ENCODE measurements at places on chromosomes 7 and 10.

DNA sequence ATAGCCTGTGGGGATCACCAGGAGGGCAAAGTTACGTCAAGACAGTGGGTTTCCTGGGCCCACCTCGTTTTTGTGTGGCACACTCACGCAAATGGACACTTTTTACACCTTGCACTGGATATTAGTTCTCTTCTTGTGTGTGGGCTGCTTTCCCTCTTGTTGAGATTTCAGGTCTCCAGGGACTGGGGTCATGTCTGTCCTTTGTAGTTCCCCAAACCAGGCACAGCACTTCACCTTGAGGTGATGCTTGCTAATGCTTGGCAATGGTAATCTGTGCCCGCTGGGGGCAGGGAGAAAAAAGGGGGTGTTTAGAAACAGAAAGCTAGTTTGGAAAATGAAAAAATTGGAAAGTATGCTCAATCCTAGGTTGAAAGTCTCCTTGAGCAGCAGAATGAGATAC is 195.3 kb downstream of the PTEN start:
- DNase-seq, result no peak

- DNase-seq, result no peak
These were observed 621.3 kb upstream of the DPP6 start for GRCh38 chr7:153430931-153431330.

DNA sequence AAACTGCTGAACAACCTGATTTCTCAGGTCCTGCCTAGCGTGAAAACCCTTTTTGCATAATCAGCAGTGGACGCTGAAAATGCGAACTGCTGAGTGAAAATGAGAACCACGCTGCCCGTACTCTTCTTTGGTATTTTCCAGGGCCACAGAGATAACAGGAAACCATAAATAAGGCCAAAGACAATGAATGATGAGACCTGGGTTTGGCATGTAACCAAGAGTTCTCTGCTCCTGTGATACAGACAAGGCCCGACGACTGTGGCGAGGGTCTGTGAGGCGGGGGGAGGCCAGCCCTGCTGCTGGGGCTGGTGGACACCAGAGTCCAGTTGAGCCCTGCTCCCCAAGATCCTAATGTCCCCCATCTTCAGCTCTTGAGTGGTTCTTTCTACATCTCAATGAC is 236.0 kb downstream of the WDR11 start:
- no peak for DNase-seq

DNA sequence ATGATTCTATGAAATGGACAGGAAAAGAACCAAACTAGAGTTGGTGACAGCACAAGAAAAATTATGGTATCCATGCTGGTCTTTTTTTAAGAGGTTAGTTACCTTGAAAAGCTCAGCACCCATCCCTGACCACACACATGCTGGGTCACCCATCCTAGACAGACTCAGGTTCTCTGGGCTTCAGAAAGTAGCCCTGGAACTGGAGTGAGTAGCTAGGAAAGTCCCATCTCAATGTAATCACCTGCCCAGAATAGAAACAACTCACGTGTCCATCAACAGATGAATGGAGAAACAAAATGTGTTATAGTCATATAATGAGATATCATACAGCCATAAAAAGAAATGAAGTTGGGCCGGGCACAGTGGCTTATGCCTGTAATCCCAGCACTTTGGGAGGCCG is 37.0 kb downstream of the GSDME start:
- no peak for DNase-seq

GRCh38 chr10:16478801-16479200 is 42.0 kb downstream of the PTER start:
- no peak for DNase-seq

GRCh38 chr7:121366852-121367431 is 29.2 kb downstream of the FAM3C start:
- no peak for DNase-seq

DNA sequence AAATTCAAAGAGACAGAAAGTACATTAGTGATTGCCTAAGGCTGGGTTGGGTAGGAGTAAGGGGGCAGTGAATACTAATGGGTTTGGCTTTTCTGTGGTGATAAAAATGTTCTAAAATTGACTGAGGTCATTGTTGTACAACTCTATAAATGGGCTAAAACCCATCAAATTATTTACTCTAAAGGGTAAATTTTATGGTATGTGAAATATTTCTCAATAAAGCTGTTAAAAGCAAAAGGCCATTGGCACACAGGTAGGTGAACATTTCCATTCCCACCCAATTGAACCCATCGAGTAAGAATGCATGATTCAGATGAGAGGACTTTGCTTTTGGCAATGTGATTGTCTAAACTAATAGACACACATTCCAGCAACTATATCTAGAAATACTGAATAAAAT is 579.4 kb downstream of the GATA3 start:
- no peak for DNase-seq

- DNase-seq, result no peak
These were observed 35.1 kb downstream of the RHOBTB1 start for GRCh38 chr10:60908896-60909295.

DNA sequence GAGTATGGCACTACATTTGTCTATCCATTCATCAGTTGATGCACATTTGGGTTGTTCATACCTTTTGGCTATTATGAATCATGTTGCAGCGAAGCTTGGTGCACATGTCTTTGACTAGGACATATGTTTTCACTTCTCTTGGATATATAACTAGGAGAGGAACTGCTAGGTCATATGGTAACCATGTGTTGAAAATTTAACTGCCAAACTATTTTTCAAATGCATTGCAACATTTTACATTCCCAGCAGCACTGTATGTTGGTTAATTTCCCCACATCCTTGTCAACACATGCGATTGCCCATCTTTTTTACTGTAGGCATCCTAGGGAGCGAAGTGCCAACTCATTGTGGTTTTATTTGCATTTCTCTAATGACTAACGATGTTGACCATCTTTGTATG is 183.4 kb downstream of the PRKCQ start:
- no peak for DNase-seq

GRCh38 chr10:121981346-121981745 is 6.3 kb upstream of the NSMCE4A start:
- DNase-seq, result no peak

DNA sequence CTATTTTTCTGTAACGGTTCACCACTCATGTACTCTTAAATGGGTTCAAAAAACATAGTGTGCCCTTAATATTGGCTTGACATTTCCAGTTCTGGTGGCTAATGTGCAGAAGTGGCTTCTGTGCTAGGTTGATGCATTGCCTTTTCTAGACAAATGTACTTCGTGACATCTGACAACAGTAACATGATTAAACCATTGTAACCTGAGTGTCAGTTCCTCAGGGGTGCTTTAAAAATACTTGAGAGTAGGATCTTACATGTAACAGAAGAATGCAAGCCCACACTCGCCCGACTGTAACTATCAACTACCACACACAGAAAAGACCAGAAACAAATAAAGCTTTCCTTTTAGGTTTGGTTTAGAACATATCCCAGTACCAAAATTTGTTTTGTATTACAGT is 393.4 kb upstream of the NFE2L3 start:
- DNase-seq, result no peak

GRCh38 chr10:79402625-79402946 is 42.8 kb downstream of the ZCCHC24 start:
- no peak for DNase-seq

- DNase-seq, result no peak
These were observed 106.8 kb upstream of the DIP2C start for GRCh38 chr10:796233-796632.

DNA sequence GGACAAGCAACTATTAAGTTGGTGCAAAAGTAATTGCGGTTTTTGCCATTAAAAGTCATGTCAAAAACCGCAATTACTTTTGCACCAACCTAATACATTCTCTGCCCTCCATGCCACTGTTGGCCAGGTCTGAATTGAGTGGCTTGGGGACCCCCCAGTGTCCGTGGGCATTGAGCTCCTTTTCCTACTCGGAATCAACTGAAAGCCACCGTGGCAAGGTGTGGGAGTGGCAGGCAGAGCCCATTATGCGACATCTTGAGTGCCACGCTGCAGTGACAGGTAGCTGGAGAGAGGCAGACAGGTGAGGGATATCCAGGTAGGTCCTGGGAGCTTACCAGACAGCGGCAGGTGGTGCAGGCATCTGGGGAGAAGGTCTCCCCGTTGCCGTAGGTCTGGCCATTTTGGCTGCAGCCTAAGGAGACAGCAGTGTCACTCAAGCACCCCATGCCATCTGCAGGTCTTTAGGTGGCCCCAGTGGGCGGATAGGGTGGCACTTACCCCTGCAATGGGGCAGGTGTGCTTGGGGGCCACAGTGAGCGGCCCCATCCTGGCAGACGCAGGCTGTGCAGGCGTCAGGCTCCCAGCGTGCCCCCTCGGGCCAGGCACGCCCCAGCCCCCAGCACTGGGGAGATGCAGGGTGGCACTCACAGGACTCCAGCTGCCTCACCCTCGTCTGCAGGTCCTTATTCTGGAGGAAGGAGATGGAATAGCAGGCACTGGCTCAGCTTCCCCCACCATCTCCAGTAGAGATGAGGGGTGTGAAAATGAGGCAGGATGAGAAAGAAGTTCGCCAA is 3.5 kb downstream of the KCP start:
- DNase-seq, result no peak

DNA sequence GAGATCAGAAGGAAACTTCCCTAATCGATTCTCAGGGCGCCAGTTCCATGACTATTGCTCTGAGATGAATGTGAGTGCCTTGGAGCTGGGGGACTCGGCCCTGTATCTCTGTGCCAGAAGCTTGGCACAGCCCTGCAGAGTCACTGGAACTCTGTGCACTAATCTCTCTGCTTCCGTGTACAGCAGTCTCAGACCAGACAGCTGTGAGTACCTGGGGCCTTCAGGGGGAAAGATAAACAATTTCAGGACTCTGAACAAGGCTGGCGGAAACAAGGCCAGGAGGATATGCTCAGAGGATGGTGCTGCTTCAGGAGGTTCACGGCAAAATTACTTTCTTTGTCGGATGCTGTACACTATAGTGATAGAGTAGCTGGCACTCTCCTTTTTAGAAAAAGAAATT is 131.7 kb upstream of the PRSS58 start:
- no peak for DNase-seq

GRCh38 chr7:90242369-90243168 is 2.4 kb upstream of the CFAP69 start:
- no peak for DNase-seq

- no peak for DNase-seq
These were observed 91.2 kb upstream of the RET start for GRCh38 chr10:42985436-42986316.

- no peak for DNase-seq
These were observed 100.4 kb upstream of the SH2B2 start for GRCh38 chr7:102186306-102186705.

GRCh38 chr10:78129211-78129610 is 95.5 kb downstream of the RPS24 start:
- DNase-seq, result no peak

- DNase-seq, result no peak
These were observed 107.1 kb downstream of the TRRAP start for GRCh38 chr7:98985406-98985805.

DNA sequence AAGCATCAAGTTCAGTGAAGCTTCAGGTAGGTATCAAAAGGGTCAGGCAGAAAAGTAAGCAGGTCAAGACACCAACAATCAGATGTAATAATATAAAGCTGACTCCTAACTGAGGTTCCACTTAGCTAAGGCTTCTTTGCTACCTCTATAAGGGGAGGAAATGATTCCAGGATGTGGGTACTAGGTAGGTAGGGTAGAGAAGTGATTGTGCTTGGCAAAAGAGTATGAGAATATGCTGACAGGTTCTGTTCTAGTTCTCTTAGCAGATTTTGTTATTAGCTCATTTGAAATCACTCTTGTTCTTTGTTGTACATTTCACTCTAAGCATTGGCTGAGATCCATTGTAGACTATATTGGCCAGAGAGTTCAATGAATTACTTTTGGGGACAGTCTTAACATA is 40.7 kb upstream of the CBLL1 start:
- DNase-seq, result no peak

GRCh38 chr10:14039968-14040668 is 290.6 kb downstream of the FRMD4A start:
- DNase-seq, result no peak

GRCh38 chr10:57948796-57949195 is 318.9 kb downstream of the IPMK start:
- DNase-seq, result no peak

DNA sequence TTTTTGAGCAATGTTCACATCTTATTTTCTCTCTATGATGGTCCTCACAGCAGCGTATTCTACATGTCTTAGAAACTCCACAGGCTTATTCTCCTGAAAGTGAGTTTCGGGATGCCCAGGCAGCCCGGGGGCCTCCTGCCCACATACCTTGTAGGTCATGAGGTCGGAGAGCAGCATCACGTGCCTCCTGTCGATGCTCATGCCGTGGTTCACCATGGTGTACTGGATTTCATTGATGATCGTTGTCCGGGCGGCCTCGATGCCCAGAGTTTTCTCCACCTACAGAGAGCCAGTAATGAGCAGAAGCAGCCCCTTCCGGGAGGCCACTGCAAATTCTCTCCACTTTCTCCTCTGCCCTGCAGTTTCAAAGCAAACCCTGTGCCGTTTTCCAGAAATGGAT is 48.0 kb downstream of the POLR3A start:
- no peak for DNase-seq

GRCh38 chr10:70306181-70306705 is 22.4 kb upstream of the NPFFR1 start:
- no peak for DNase-seq

GRCh38 chr7:158858592-158859503 is 2.5 kb downstream of the DYNC2I1 start:
- DNase-seq, result no peak

GRCh38 chr10:100688201-100688600 is 57.2 kb upstream of the PAX2 start:
- no peak for DNase-seq

GRCh38 chr7:16268821-16269768 is 152.2 kb downstream of the CRPPA start:
- DNase-seq, result no peak

GRCh38 chr7:152122540-152122939 is 97.1 kb downstream of the GALNT11 start:
- no peak for DNase-seq
